ENCODE measurements at places on chromosomes 6 and 20.

- no peak for DNase-seq
Observed at GRCh38 chr6:11389977-11390376, 147.6 kb upstream of the TMEM170B start.

DNA sequence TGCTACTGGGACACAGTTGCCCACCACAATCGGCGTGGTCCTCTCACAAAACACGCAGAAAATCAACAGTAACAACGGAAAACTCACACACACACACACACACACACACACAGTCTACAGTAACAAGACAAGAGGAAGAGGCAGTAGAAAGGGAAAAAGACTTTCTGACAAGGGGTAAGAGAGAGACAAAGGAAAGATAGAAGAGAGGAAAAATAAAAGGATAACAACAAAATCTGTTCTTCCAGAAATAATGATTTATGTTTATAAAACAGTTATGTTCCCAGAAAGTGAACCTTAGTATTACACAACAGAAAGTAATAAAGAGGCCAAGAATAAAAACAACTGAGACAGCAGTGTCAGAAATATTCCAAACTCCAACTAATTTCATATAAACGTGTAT is 2.9 kb downstream of the RANBP9 start:
- DNase-seq, result no peak

DNA sequence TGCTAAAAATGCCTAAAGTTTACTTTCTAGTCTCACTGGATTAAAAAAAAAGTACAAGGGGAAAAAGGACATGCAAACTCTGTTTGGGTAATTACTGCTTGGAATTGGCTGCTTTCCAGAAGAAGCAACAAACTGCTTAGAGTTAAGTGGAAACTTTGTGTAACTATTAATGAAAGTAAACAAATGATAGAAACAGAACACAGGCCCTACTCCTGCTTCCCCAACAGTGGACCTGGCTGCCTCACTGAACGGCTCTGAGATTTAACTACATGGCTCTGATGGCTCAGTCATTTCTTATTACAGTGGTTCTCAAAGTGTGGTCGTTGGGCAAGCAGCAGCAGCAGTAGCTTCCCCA is 108.5 kb downstream of the MAN1A1 start:
- no peak for DNase-seq

- no peak for DNase-seq
Observed at GRCh38 chr6:8149350-8149749, 47.0 kb upstream of the EEF1E1 start.

DNA sequence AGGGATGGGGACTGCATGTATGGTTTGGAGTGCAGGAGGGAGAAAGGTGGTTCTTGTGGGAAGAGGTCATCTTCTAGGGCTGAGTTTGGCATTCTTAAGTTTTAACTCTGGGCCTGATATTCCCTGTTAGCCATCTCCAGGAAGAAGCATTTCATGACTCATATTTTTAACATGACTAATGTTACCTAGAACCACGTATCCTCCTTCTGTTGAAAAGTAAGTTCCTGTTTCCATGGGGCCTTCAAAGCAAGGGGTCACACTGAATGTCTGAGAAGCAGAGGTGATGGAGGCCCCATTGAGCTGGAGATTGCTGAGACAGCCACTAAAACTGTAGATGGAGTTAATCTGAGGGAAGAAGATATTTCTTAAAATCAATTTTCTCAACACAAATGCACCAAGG is 30.2 kb downstream of the FAM229B start:
- no peak for DNase-seq

GRCh38 chr6:135324531-135324930 is 143.4 kb downstream of the MYB start:
- DNase-seq, result no peak

DNA sequence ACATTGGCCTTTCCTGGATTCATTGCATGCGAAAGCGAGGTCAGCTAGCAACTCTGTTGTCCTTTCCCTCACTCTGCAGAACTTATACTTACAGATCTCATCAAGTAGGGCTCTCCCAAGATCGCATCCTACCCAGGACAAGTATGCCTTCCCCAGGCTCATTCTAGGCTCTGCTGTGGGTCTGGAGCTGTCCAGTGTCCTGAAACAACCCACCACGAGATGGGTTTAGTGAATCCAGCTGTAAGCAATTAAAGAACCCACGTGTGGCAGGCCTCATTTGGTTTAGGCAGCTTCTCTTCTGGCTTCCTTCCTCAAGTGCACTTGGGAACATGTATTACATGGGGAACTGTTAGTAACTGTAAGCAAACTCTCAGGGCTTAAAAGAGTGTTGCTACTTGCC is 406.5 kb upstream of the CHD6 start:
- no peak for DNase-seq

DNA sequence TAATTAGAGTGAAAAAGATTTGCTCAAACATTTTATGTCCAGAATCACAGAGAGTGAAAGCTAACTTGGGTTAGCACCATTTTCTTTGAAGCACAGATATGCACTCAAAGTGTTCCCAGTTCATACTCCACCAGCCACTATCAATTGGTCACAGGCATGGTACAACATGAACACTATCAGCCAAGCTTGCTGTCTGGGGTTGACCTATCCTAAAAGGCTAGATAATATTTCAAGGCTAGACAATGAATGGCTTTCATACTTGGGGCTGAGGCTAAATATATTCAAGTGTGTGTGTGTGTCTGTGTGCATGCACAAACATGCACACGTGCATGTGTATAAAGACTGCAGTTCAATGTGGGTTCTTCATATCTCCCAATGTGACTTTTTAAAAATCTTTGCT is 783.0 kb upstream of the GJE1 start:
- DNase-seq, result no peak

DNA sequence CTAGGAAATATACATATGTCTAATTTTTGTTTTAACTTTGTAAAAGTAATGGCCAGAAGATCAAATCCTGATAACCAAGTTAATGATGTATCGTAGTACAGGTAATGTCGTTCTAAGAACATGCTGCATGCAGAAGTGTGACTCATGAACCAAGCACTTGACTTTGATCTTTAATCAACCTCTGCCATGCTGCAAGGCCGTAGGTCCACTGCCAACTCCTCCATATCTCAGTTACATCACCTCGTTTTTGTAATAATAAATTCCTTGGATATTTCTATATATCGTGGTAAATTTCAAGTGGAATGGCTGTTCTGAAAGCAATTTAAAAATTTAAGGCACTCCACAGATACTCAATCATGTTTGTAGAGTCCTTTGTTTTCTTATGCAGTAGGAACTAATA is 771.7 kb downstream of the EPHA7 start:
- no peak for DNase-seq

- DNase-seq, result peak; percentile 63
Observed at GRCh38 chr6:1382883-1383728, 6.3 kb upstream of the FOXF2 start.

DNA sequence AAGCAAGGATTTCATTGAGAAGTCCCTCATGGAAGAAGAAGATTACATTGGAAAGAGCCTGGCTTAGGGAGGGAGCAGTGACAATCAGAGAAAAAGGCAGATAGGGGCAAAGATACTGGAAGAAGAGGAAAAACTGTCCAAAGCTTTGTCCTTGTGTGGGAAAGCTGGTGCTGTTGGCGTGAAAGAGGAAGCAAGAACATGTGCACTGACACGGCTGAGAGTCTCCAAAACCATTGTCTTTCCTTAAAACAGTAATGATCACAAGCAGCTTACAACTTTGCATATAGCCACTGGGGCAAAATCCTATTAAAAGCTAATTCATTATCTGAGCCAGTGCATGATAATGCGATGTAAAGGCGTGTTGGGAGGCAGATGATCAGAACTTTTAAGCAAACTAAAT is 85.1 kb upstream of the ESR1 start:
- DNase-seq, result no peak

- no peak for DNase-seq
Observed at GRCh38 chr6:23704479-23705052, 421.4 kb upstream of the NRSN1 start.

DNA sequence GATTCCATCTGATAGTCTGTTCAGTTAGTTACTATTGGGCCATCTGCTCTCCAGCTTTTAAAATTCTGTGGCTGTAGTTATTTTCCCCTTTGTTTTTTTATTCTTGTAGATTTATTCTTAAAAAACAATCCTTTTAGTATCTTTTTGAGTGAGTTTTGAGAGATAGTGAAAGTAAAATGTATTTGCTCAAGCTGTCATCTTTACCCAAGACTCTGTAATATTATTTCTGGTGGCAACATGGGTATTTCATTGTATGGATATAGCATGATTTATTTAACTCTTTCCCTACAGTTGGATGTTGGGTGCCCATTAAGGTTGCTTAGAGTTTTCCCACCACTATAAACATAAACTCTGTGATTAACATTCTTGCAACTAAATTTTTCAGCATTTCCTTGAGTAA is 24.6 kb downstream of the STK4 start:
- DNase-seq, result no peak

All from activated CD8-positive, alpha-beta memory T cell treated with anti-CD3 and anti-CD28 coated beads for 24 hours (primary cell).